ENCODE measurements at places on chromosomes 3 and 15. TPM values are rescaled to one million over a fixed set of nuclear protein-coding genes. Genes with fewer than 3 reads are reported as not detected.

SSUH2 gene
- total RNA-seq = not detected

GRCh38 chr3:9414826-9415225, 17.4 kb downstream of the SETD5 start:
- peaks cover 11% of the 10 kb centered on the region for H3K4me1 ChIP-seq
- H3K27me3 ChIP-seq = no peaks in the 10 kb centered on the region
- no peak overlapping the region for H3K27ac ChIP-seq
- DNase-seq = no peak

- peak within 1 kb of the TSS; percentile 65 for H3K27ac ChIP-seq
- peak; percentile 43 for DNase-seq
- H3K4me1 ChIP-seq = peaks cover 9% of the 10 kb centered on the region
- peak within 1 kb of the TSS; percentile 58 for H3K4me3 ChIP-seq
- H3K27me3 ChIP-seq = no peaks in the 10 kb centered on the region
Observed at GRCh38 chr3:56801662-56802377, at the start of gene ARHGEF3. TSS of gene ARHGEF3 (minus strand) at chr3:56801949. CDS start at chr3:56801798, 151 bp downstream.

- H3K27ac ChIP-seq = no peak overlapping the region
- no peak overlapping the region for H3K4me3 ChIP-seq
- H3K36me3 ChIP-seq = no peaks in the 10 kb centered on the region
- no peaks in the 10 kb centered on the region for H3K27me3 ChIP-seq
Observed at GRCh38 chr3:16587047-16587680, 18.1 kb downstream of the DAZL start.

GRCh38 chr15:84929795-84930603, 45.5 kb downstream of the SLC28A1 start:
- no peak overlapping the region for H3K4me3 ChIP-seq
- H3K27me3 ChIP-seq = no peaks in the 10 kb centered on the region
- no peaks in the 10 kb centered on the region for H3K36me3 ChIP-seq
- H3K4me1 ChIP-seq = peaks cover 20% of the 10 kb centered on the region

GRCh38 chr3:64539451-64540196, 148.2 kb downstream of the ADAMTS9 start:
- no peak for DNase-seq
- no peak overlapping the region for H3K27ac ChIP-seq
- no peaks in the 10 kb centered on the region for H3K36me3 ChIP-seq
- no peaks in the 10 kb centered on the region for H3K4me1 ChIP-seq
- H3K4me3 ChIP-seq = no peak overlapping the region
- H3K27me3 ChIP-seq = peaks cover 3% of the 10 kb centered on the region

Measured in Panc1 (cell line).